ENCODE measurements at places on chromosomes 2 and 18.

DNA sequence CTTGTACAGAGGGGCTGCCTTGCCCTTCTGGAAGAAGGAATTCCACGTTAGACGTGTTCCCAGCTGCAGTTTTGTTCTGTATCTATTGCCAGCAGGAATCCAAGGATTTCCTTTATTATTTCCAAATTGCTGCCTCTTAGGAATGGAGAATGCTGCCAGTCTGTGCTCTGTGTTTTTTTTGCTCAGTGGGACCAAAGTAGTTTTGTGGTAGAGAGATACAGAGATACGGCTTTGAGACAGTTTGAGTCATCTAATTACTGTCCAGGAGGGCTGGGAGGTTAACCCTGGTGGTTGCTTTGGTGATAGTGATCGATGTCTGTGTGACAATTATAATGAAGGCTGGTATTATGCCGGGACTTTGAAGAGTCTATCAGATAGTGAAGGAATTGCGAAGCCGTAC lies 26.3 kb downstream of the ASAP2 start:
- DNase-seq, result no peak

DNA sequence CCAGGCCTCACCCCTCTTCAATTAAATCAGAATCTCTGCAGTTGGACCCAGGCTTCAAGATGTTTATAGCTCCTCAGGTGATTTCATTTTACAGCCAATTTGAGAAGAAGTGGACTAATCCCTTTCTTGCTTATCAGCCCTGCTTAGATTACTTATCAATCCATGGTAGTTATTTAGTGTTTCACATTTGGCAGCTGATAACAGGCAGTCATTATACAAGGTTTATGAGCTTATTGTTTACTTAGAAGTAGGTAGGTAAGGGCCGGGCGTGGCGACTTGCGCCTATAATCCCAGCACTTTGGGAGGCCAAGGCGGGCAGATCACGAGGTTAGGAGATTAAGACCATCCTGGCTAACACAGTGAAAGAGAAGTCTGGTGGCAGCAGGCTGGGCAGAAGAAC lies 237.5 kb downstream of the CTNNA2 start:
- DNase-seq, result no peak

DNA sequence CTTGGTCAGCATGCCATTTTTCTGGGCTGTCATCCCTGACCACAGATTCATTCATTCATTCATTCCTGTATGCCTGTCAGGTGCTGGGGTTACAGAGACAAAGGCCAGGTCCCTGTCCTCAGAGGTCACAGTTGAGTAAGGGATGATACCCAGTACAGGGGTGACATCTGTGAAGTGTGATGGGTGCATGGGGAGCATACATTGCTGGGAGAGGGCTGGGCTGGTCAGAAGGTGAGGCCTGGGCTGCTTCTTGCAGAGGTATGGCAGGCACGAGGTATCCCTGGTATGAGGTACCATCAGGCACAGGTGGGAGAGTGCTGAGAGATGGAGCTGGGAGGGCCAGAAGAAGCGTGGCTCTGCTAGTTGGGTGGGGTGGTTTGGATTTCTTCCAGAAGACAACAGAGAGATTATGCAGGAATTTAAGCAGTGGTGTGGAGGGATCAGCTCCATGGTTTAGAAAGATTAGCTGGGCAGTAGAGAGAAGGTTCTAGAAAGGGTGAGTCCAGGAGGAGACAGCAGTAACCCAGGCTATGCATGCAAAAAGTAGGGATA lies 181.9 kb upstream of the HAAO start:
- DNase-seq, result no peak

DNA sequence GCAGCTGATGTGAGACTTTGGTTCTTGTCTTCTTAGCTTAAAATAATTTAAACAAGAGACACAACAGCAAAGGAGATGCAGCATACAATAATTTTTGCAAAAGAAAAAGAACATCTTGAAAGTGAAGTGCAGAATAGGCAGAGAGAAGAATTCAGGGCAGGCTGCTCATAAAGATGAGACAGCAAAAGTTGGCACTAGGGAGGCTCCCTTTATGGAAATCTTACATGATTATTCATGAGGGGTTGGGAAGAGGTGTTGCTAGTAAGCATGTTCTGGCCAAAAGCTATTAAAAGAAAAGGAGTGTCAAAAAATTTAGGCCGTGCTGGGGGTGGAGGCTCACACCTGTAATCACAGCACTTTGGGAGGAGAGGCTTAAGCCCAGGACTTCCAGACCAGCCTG lies 4.2 kb upstream of the ALPP start:
- DNase-seq, result no peak

DNA sequence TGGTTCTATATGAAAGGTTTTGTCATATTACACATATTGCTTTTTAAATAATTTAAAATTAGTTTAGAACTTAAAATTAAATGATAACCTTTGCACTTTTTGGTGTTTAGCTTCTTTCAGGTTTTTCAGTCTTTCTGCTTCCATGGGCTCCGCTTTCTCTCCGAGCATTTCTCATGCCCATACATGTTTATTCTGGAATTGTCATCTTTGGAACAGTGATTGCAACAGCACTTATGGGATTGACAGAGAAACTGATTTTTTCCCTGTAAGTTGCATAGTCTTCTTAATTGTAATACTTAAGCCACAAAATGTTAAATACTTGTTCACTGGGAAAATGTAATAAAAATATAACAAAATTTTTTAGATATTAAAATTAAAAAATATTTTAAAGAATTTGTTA lies 31.0 kb downstream of the CYBRD1 start:
- no peak for DNase-seq

DNA sequence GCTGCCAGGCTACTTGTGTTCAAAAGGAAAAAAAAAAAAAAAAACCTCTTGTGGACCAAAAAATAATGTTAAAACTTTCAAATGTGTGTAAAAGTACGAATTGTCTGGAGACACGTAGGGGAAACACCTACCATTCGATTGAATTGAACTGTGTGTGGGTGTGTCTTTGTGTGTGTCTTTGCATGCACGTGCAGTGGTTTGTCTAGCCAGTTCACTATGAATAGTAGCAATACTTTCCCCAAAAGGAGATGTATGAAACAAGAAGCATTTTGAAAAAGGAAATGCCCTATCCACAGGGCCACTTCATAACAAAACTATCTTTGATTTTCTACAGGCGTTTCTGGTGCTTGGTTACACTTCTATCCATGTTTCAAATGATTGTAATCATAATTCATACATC lies 186.8 kb downstream of the RPRM start:
- DNase-seq, result no peak

DNA sequence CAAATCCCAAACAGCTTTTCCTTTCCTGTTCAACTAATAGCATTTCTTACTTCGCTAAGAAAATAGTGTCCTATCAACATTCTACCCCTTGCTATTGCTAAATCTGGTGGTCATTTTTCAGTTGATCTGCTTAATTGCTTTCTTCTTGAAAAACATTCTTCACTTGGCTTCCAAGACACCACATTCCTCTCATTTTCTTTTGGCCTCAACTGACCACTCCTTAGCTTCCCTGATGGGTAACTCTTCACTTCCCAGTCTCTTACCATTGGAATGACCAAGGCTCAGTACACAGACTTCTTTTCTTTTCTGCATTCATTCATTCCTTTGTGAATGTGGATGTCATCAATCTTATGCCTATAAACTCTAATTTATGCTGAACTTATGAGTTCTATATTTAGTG lies 230.8 kb upstream of the CDH2 start:
- no peak for DNase-seq

GRCh38 chr2:162258169-162258568 lies 14.9 kb upstream of the FAP start:
- DNase-seq, result no peak

DNA sequence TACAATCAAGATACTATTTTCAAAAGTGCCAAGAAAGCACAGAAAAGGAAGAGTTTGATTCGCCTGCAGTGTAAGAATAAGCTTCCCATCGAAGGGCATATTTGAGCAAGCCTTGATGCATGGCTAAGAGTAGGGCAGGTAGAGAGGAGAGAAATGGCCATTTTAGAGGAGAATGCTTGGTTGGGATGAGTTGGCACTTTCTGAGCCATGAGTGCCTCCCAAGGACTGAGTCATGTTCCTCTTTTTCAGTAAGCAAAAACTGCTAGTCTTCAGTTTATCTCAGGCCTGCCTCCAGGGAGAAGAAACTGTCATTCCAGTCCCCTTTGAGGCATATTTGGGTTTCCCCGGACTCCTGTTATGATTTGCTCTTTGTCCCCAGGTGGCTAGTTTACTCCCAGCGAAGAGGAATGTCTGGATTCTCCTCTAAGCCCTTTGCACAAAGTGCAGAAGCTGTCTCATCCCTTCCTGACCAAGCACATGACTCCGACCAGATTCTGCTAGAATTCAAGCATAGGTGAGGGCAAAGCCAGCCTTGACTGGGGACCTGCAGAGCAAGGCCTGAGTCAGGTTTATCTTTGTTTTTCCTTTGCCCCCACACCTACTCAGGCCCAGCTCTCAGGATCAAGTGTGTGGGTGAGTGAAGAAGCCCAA lies 115.2 kb downstream of the TTC32 start:
- DNase-seq, result no peak

GRCh38 chr2:19933351-19933981 lies 31.7 kb upstream of the TTC32 start:
- DNase-seq, result no peak

All from activated CD4-positive, alpha-beta T cell treated with anti-CD3 and anti-CD28 coated beads, Interleukin-2, amount 50 U/mL, for 1 hour (primary cell).